ENCODE measurements at places on chromosomes 7 and 10.
A peak's percentile ranks its signal among the peaks of the same experiment; 100 is the strongest.

DNA sequence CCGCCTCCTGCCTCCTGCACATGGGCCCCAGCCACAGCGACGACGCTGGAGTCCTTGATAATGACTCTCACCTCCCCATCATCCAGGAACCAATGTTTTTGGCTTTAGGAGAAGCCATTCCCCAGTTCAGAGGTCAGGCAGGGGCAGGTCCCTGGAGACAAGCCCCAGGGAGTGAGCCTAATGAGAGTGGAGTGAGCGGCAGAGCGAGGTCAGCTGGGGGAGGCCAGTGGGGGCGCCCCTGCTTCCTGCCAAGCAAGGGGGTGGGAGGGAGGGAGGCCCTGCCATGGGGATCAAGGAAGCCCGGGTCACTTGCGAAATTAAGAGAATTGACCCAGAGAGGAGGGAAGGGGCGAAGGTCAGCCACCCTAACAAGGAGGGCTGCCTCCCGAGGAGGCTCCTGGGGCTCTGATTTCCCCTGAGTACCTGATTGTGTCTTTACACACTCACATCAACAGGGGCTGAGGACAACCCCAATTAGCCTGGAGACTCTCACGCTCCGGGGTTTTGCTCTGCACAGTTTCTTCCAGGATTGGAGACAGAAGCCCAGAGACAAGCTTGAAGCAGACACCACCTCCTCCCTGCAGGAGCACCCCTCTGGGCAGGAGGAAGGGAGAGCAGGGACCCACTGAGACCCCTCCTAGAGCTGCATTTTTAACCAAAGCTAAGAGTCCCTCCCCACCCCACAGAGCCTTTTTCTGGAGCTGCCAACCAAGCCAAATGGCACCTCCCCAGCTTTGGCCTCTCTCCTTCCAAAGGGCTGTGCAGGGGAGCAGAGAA lies 112.1 kb downstream of the COL13A1 start:
- no peak for DNase-seq

DNA sequence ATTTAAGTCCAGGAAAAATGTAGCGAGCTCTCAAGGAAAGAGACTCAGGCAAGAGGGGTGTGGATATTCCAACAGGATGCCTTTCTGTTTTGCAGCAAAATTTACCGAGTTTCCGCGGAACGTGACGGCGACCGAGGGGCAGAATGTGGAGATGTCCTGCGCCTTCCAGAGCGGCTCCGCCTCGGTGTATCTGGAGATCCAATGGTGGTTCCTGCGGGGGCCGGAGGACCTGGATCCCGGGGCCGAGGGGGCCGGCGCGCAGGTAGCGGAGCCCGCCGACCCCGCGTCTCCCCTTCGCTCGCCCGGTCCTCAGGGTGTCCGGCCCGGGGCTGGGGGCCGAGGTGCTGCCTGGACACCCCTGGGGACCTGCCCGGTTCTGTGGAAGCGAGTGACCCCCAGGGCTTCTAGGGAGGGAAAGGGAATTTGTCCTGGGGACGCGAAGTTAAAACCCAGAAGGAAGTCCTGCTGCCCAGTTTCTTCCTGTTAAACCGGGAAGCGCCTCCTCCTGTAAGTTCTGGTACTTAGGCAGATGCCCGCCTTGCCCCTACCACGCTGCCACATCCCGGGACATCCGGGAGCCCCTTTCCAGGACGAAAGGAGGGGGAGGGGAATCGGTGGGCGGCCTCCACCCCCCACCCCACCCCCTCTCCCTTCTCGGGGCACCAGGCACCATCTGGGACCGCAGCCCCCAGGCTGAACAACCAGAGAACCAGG lies 2.5 kb downstream of the VSTM2A start:
- no peak for DNase-seq

GRCh38 chr7:158988996-158989395 lies 132.6 kb downstream of the DYNC2I1 start:
- DNase-seq: no peak

GRCh38 chr7:79968894-79969293 lies 165.7 kb upstream of the GNAI1 start:
- no peak for DNase-seq

DNA sequence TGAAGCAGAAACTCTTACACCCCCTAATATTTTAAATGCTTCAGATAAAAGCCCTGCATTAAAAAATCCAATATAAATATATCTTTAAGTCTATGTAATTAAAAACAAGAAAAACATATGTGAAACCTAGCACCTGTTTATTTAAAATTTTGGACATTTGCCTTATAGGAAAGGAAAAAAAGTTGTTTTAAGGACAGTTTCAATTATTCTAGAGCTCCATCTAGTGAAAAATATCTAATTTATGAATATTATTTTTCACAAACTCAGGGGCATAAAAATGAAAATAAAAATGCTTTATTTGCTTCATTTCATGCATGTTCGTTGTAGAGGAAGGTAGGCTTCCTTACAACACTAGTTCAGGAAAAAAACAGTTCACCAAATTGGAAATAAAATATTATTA lies 26.1 kb downstream of the ENKUR start:
- no peak for DNase-seq

- no peak for DNase-seq
Measured at GRCh38 chr7:98283127-98283886, 1.8 kb downstream of the BRI3 start.

DNA sequence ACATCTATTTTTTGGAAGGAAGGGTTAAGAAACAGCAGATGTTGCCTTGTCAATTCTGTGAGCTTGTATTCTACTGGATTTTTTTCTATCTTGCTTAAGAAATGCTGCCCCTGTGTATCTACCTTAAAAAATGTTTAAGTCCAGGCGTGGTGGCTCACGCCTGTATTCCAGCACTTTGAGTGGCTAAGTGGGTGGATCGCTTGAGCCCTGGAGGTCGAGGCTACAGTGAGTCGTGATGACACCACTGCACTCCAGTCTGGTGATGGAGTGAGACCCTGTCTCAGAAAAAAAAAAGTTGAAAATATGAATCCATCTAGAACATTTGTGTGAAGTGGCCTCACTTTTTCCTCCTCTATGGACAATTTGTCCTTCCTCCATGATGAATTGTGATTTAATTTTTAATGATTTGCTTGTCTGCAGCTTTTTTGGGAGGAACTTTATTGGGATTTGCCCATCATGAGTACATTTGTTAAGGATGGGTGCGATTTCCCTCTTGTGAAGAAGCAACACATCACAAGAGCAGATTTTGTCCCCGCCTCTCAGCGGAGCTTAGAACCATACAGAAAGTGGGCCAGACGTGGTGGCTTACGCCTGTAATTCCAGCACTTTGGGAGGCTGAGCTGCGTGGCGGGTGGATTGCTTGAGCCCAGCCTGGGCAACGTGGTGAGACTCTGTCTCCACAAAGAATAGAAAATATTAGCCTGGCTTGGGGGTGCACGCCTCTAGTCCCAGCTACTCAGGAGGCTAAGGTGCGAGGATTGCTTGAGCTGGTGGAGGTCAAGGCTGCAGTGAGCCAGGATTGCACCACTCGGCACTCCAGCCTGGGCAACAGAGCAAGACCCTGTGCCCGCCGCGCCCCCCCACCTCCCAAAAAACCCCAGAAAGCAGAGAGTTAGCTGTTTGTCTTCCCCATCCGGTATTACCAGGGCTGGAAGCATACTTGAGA lies 57.7 kb downstream of the DNAJB6 start:
- no peak for DNase-seq

DNA sequence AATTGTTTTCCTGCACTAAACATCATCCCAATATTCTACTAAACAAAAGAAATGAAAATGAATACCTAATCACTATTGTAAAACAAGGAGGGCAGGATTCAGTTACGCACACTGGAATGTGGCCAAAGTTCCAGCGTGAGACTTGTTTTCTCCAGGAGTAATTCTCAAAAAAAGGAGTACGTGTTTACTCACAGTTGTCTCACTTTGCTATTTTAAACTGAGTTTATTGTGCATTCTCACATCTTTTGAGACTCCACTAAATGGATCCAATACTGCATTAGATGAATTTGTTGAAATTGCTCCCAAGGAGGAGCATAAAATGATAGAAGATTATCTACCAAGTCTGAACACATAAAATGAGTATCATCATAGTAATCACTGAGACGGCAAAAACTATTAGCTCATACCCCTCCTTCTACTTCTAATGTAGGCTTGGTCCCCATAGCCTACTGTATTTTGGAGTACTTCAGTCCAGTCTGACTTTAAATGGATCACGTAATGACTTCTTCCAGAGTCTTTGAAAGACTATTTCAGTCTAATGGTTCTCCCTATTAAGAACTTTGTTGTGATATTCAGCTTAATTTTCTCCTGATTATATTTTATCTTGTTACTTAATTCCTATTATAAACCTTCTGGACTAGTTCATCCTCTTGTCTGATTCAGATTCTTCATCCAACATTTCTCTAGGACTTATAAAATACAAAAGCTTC lies 3.8 kb downstream of the GRM3 start:
- DNase-seq: no peak

- peak; percentile 73 for DNase-seq
Measured at GRCh38 chr10:73887294-73888039, 13.1 kb upstream of the CAMK2G start.

- DNase-seq: no peak
Measured at GRCh38 chr10:129023082-129023481, 444.0 kb upstream of the MGMT start.

DNA sequence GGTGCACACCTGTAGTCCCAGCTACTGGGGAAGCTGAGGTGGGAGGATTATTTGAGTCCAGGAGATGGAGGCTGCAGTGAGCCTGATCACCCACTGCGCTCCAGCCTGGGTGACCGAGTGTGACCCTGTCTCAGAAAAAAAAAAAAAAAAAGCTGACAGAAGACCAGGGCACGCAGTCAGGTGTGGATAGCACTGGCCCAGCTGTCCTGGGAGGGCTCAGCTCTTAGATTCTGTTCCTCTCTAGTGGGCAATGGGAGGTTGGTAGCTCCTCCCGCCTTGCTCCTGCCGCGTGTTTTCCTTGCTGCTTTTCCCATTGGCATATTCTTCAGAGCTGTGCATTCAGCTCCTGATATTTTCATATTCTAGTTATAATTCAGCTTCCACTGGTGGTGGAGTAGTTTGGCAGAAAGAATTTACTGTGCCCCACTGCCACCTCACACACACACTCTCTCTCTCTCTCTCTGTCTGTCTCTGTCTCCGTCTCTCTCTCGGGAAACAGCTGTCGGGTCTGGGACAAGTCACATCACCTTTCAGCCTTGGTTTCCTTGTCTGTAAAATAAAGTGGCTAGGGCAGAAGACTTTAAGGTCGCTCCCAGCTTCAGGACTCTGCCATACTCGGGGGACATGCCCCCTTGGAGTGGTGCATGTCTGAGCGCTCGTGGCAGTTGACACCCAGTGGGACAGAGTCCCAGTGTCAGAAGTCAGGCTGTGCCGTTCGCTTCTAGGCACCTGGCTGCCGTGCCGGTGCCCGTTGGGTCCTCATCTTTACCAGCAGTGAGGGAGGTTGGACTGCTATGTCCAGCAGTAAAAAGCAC lies 25.9 kb upstream of the ANKRD2 start:
- no peak for DNase-seq

- DNase-seq: no peak
Measured at GRCh38 chr10:109105725-109106124, 817.6 kb downstream of the XPNPEP1 start.

DNA sequence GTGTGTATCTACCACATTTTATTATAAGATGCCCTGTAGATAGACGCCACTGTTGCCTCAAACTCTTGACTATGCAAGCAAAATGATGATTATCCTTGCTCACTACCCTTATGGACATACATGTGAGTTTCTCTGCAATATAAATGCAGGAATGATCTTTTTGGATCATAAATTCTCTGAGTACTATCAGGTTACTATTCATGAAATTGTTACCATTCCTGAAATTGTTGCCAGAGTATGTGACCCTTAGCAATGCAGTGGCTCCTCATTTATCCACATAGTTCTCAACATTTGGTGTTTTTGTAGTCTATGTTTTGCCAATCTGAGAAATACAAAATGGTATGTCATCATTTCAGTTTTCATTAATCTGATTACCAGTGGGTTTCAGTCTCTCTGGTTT lies 166.2 kb upstream of the FAM3C start:
- no peak for DNase-seq

DNA sequence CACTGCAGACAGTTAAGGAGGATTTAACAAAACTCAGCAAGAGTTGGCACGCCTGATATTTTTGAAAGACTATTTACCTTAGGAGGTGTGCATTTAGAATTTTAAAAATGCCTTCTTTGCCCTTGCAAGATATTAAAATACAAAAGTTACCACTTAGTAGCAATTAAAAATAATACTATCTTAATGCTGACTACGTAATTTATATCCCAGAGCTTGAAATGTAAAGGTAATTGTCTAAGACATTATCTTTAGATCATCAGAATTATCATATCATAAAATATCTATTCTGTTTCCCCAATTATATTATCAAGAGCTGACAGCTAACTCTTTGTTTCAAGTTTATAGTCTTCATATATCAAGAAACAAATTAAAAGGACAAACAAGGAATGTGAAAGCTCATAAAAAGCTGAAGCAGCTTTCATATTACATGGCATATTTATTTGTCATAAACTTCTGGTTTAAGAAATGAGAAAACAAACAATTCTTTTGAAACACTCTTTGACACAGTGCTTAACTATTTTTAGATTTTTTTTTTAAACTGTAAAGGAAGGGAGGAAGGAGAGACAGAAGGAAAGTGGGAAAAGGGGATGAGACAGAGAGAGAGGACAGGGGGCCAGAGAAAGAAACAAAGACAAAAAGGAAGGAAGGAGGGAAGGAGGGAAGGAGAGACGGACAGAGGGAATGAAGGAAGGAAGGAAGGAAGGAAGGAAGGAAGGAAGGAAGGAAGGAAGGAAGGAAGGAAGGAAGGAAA lies 73.5 kb downstream of the RTKN2 start:
- no peak for DNase-seq

GRCh38 chr7:106679153-106679931 lies 18.4 kb upstream of the CCDC71L start:
- no peak for DNase-seq

GRCh38 chr7:66837007-66837406 lies 84.0 kb upstream of the TMEM248 start:
- no peak for DNase-seq

DNA sequence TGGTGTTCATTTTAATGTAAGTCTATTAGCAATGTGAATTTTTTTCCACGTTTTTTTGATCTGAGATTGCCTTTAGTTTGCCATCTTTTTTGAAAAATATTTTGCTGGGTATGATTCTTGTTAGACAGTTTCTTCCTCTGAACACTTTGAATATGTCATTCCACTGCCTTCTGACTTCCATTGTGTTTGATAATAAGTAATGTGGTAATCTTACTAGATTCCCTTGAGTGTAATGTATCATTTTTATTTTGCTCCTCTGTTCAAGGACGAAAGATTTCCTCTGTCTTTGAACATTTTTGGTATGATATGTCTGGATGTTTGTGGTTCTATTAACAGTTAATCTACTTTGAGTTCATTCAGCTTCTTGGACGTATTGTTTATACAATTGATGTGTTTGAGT lies 371.4 kb downstream of the SUGCT start:
- no peak for DNase-seq

- no peak for DNase-seq
Measured at GRCh38 chr7:90067171-90067570, 87.1 kb upstream of the STEAP1 start.
